ENCODE measurements at places on chromosomes 7 and 10. TPM values are rescaled to one million over a fixed set of nuclear protein-coding genes. Genes with fewer than 3 reads are reported as not detected.

The FXYD4 gene
- polyA plus RNA-seq, result 1.2 TPM

The GHRHR gene
- polyA plus RNA-seq, result 2.2 TPM

GRCh38 chr10:44858988-44859387 lies 52.1 kb upstream of the TMEM72 start:
- DNase-seq, result no peak

GRCh38 chr7:127809261-127809702 lies 157.3 kb downstream of the SND1 start:
- no peak for DNase-seq

GRCh38 chr10:36367362-36367761 lies 725.3 kb upstream of the FZD8 start:
- DNase-seq, result no peak

Measured in muscle of arm (tissue), 14 donors.